ENCODE measurements at places on chromosomes 16 and 17.

DNA sequence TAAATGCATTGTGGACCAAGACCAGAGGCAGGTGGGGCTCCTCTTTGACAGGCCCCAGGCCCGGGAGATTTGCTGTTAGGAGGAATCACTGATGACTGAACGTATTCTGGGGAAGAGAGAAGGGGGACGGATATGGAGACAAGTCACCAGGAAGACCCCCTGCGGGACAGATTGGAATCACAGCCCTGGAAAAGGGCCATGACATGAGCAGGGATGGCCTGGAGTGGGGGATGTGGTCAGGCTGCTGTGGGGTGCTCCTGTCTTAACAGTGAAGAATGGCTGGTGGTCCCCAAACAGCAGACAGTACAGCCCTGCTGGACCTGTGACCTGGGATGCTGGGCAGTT lies 23.7 kb upstream of the MGAT5B start:
- no peak for DNase-seq

DNA sequence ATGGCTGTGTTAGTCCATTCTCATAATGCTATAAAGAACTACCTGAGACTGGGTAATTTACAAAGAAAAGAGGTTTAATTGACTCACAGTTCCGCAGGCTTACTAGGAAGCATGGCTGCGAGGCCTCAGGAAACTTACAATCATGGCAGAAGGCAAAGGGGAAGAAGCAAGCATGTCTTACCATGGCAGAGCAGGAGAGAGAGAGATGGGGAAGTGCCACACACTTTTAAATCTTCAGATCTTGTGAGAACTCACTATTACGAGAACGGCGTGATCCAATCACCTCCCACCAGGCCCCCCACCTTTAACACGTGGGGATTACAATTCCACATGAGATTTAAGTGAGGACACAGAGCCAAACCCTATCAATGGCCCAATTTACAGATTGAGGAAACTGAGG lies 96.5 kb downstream of the SDK2 start:
- DNase-seq, result no peak

GRCh38 chr16:77548766-77549165 lies 113.9 kb upstream of the ADAMTS18 start:
- DNase-seq, result no peak

- no peak for DNase-seq
Observed at GRCh38 chr16:84541999-84542817, 37.7 kb upstream of the MEAK7 start.

DNA sequence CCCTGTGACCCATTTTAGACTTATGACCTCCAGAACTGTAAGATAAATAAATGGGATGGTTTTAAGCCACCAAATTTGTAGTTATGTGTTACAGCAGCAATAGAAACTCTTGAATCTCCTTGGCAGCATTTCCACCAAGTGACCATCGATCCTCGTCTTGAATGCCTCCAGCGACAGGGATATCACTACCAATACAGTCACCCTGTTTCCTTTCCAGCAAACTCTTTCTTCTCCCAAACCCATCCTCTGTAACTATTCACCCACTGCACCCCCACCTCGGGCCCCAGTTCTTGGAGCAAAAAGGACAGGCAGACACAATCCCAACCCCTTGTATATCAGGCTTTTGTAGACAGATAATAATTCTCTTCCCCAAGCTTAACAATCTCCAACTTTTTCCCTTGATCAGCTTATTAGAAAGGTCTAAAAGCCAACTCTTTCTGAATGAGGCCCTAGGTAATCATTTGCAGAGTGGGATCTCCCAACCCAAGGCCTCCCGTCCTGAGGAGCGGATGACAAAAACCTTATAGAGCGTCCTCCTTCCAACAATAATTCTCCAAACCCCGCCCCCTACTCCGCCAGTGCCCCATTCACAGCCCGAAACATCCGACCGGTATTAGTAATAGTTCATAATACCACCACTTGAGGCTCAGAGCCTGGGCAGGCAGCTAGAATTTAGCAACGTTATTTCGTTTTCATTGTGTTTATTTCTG lies 14.7 kb upstream of the PLLP start:
- no peak for DNase-seq

GRCh38 chr16:87212026-87212425 lies 105.2 kb downstream of the C16orf95 start:
- DNase-seq, result no peak

GRCh38 chr16:9775998-9776397 lies 406.2 kb downstream of the GRIN2A start:
- no peak for DNase-seq

GRCh38 chr17:32971171-32971570 lies 20.5 kb upstream of the SPACA3 start:
- no peak for DNase-seq

DNA sequence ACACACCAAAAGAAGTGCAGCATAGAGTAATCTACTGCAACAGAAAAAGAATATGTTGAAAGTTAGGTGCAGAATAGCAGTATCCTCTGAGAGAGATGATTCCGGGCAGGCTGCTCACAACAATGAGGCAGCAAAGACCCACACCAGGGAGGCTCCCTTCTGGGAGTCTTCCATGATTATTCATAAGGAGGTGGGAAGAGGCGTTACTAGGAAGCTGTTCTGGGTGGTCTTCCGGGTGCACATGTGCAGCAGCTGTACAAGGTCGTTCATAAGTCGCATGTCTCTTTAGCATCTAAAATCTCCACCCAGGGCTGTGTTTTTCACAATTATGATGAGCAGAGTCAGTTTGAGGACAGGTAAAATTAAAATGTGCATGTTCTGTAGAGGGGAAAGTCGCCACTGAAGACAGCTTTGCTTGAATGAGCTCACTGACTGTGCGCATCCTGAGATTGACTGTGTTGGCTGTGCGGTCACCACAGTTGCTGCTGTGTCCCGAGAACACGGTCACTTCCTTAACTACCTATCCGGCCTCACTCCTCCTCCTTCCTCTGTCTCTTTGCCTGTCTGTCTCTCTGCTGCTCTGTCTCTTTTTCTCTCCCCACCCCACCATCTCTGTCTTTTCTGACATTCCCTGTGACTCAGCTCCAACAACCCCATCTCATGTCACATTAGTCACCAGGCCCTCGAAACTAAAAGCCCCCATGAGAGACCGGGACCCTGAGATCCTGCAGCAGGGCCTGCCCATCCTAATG lies 125.5 kb upstream of the HSBP1 start:
- no peak for DNase-seq

- no peak for DNase-seq
Observed at GRCh38 chr16:29982560-29983419, 9.1 kb downstream of the TAOK2 start.

DNA sequence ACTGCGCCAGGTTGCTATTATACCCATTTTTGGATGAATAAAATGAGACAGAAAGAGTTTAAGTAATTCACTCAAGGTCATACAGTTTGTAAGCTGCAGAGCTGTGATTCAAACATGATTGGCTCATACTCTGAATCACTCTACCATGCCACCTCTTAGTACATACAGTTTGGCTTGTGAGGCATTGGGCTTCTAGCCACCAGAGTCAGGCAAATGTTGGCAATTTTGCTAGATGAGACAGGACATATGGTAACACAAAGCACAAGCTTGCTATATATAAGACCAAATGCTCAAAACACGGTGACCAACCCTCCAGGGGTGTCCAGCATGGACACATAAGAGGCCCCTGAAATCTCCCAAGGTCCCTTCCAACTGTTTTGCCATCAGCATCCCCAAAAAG lies 236.0 kb upstream of the IRX5 start:
- DNase-seq, result no peak

DNA sequence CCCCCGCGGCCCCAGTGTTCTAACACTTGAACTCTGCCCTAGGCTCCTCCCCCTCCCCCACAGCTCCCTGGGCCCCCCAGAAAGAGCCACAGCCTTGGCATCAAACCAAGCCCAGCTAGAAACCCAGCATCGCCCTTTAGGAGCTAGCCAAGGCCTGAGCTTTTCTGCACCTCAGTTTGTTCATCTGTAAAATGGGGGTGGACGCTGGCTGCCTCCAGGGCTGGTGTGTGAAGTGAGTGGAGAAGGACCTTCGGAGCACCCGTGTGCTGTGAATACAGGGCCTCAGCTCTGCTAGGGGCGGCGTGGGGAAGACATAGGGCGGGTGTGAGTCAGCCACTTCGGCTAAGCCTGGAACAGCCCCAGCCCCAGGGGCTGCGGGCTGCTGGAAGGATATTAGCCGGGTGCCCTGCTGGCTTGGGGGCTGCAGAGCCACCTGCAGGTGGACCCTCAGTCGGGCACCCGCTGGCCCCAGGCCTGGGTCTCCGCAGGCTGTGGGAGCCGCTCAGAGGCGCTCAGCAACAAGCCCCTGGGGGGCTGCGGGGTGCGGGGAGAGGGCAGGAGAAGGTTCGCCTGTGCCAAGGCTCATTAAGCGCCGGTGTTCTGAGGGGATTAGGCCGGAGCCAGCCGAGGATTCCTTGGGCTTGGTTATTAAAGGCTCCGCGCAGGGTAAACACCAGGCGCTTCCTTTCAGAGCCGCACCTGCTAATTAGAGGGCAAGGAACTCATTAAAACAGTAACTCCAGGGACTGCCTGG lies 217.0 kb upstream of the CIBAR2 start:
- no peak for DNase-seq

DNA sequence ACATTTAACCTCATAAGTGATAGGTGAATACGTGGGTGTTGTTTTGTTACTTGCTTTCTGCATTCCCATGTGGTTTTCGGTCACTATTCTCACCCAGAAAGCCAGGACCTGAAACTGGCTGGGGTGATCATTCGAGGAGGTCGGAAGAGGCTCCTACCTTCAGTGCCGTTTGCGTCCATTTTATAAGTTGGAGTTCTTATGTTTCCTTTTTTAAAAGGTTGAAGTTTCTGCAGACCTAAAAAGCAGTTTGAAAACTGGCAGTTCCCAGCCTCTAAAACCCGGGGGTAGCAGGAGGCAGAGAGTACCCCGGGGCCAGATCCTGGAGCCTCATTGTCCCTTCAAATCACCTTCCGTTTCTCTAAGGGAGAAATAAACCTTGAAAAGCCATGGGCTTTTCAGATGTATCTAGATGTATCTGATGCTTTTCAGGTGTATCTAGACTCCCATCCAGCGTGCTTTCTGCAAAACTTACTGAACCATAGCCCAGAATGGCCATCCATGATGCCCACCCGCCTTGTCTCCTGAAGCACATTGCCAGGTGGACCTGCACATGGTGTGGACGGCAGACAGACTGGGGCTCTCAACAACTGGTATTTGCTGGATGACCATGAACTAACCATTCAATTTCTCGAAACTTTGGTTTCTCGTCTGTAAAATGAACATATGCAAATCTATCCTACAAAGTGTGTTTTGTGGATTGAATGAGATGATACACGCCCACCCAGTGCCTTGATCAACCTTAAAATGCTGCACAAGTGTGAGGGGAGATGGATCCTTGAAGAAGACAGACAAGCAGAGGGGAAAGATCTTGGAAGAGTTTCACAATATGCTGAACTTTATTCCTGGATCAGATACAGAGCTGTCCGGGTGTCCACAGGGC lies 1.3 kb downstream of the NLRC5 start:
- DNase-seq, result peak; percentile 42

GRCh38 chr17:78476973-78477372 lies 98.5 kb downstream of the PGS1 start:
- no peak for DNase-seq

GRCh38 chr17:57004944-57005579 lies 27.1 kb downstream of the SCPEP1 start:
- no peak for DNase-seq

DNA sequence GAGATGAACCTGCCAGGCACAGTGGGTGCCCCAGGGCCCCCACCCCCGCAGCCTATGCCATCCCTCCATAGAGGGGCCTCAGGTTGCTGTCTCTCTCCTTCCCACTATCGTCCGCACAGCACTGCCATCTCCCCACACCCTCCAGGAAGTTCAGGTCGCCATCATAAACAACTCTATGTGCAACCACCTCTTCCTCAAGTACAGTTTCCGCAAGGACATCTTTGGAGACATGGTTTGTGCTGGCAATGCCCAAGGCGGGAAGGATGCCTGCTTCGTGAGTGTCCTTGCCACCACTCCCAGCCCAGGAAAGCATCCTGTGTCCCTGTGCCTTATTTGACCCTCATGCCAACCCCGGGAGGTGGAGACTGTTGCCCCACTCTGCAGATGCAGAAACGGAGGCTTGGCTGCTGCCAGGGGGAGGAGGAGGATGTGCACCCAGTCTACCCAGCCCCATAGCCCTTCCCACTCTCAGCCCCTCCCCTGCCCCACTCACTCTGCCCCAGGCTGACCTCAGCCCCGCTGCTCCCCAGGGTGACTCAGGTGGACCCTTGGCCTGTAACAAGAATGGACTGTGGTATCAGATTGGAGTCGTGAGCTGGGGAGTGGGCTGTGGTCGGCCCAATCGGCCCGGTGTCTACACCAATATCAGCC lies 3.9 kb downstream of the PRSS21 start:
- DNase-seq, result no peak

- DNase-seq, result no peak
Observed at GRCh38 chr17:69445132-69445531, 30.6 kb downstream of the MAP2K6 start.

- no peak for DNase-seq
Observed at GRCh38 chr17:80946449-80946848, 45.2 kb upstream of the CHMP6 start.

DNA sequence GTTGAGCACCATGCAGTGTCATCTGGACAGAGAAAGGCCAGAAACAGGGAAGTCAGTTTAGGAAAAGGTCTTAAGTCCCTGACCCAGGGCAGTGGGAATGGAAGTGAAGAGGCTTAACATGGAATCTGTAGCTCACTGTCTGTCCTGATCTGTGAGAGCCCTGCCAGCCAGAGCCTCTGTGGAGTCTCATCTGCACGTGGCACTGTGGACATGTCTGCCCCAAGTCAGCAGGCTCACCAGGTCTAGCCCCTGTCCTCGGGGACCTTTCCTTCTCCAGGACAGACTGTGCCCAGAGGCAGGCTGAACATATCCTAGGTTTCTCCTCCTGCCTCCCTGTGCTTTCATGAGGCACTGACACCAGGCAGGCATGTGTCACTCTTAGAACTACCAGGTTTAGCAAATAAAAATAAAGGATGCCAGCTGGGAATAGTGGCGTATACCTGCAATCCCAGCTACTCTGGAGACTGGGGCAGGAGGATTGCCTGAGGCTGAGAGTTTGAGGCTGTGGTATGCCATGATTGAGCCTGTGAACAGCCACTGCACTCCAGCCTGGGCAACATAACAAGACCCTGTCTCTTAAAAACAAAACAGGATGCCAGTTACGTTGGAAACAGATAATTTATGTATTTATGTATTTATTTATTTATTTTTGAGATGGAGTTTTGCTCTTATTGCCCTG lies 22.4 kb downstream of the UNK start:
- no peak for DNase-seq

DNA sequence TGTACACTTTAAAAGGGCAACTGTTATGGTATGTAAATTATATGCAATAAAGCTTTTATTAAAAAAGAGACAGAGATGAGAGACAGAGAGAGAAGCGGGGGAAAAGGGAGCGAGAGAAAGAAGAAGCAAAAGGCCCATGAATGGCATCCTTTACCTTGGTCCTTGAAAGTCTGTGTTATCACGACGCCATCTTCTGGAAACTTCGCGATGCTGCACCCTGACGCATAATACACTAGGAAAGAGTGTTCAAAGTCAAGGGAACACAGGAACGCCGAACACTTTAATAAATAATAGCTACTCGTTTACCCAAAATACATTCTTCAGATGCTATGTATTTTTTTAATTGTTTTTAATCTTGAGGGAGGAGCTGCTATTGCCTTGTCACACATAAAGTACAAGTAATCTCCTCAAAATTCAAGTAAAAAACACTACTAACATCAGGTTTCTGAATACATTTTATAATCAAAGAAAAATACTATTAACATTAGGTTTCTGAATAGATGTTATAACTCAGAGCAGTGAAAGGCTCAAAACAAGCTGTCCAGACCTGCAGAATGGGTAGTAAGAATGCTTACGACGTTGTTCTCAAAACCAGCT lies 23.0 kb upstream of the SLC38A8 start:
- DNase-seq, result no peak
